Body of pancreas (tissue), 4 donors: ENCODE measurements at places on chromosomes 3 and 15. TPM values are rescaled to one million over a fixed set of nuclear protein-coding genes. Genes with fewer than 3 reads are reported as not detected.

DNA sequence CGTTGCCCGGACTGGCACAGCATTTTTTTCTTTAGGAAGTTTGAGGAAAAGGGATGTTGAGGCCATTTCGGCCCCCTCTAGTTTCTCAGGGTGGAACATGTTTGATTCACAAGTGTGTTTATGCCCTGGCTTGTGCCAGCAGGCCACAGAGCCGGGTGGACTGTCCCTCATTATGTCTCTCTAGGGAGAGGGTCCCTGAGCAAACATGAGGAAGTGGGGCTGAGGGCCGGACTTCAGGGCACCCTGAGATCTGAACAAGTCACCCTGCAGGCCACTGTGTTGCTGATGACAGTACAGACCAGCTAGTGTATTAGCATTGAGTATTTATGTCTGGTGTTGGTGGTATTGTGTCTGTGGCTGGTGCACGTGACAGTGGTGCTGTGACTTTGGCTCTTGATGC, 34.9 kb downstream of the RNU5B-1 start:
- H3K36me3 ChIP-seq, result no peaks in the 10 kb centered on the region
- no peak overlapping the region for H3K27ac ChIP-seq
- H3K27me3 ChIP-seq, result no peaks in the 10 kb centered on the region
- H3K4me3 ChIP-seq, result no peak overlapping the region

The PARP15 gene
- total RNA-seq, result not detected

The FRMD5 gene
- total RNA-seq, result not detected

DNA sequence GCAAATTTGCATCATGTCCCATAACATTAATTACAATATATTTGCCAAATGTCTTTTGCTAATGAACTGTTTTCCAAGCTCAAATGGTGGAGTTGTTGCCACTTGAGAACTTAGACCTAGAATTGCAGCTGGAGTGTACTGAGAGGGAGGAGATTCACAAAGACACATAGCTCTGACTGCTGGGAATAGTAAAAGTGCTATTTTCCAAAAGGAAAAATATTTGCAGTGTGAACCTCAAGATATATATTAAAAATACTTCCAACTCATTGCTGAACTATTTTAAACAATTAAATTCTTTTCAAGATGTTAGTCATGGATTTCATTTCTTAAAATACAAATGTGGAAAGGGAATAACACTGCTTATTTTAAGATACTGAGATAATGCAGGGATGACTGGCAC, 666.8 kb upstream of the ARPP21 start:
- no peaks in the 10 kb centered on the region for H3K27me3 ChIP-seq
- H3K27ac ChIP-seq, result no peak overlapping the region
- no peaks in the 10 kb centered on the region for H3K4me1 ChIP-seq

The MESP2 gene
- total RNA-seq, result 1.8 TPM
